ENCODE measurements at places on chromosomes 4 and X.

- DNase-seq = no peak
Measured at GRCh38 chr4:3415471-3416141, 26.2 kb upstream of the HGFAC start.

- no peak for DNase-seq
Measured at GRCh38 chrX:119042040-119042439, 30.8 kb upstream of the CT47C1 start.

- DNase-seq = no peak
Measured at GRCh38 chr4:65195002-65195401, 475.3 kb downstream of the EPHA5 start.

DNA sequence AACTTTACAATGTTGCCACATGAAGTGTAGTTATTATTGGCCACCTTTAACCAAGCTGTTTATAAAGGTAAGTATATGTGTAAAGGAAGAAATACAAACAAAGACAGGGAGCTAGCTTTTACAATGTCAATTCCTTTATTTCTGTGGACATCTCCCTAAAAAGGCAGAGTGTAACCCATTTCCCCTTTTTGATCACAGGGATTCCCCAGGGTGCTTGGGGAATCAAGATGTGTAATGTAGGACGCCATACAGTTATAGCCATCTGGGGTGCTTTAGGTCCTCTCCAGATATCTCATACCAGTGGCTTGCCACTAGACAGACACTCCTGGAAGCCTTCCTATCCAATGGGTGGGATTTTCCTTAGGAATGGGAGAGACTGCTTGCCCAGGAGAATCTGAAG lies 4.2 kb upstream of the CUL4B start:
- no peak for DNase-seq

DNA sequence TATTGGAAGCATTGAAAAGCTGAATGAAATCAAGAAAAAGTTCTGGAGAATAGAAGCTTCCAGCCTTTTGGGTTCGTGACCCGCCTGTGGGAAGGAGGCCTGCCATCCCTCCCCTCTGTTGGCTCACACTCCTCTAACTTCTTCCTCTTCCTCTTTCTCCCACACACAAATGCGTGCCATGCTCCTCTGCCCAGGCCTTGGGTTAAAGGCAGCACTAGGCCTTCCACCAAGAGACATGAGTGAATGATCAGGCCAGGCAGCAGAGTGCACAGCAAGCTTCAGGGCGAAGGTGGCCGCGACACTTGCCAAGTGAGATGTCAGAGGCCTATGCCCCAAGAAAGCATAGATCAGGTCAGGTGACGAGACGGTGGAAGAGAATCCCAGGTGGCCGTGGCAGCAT lies 38.4 kb downstream of the FAM193A start:
- DNase-seq = no peak

Data from activated CD8-positive, alpha-beta memory T cell treated with anti-CD3 and anti-CD28 coated beads for 48 hours (primary cell).